ENCODE measurements at places on chromosomes 2 and 18. TPM values are rescaled to one million over a fixed set of nuclear protein-coding genes. Genes with fewer than 3 reads are reported as not detected.
A peak's percentile ranks its signal among the peaks of the same experiment; 100 is the strongest.

C2orf72 gene
- not detected for total RNA-seq

KCNIP3 gene
- total RNA-seq = 6.4 TPM

SPATA3 gene
- total RNA-seq = not detected

- no peak for DNase-seq
These were observed 34.1 kb downstream of the NOP58 start for GRCh38 chr2:202299712-202300111.

GRCh38 chr18:5729983-5730699, 165.2 kb downstream of the TMEM200C start:
- DNase-seq = no peak

SGO2 gene
- 21.6 TPM for total RNA-seq

CMPK2 gene
- 10.5 TPM for total RNA-seq

DCDC2C gene
- not detected for total RNA-seq

GRCh38 chr18:55073116-55073515, 113.9 kb upstream of the CCDC68 start:
- DNase-seq = no peak

COL4A3 gene
- 0.34 TPM for total RNA-seq

SLC4A3 gene
- 17.1 TPM for total RNA-seq

DNA sequence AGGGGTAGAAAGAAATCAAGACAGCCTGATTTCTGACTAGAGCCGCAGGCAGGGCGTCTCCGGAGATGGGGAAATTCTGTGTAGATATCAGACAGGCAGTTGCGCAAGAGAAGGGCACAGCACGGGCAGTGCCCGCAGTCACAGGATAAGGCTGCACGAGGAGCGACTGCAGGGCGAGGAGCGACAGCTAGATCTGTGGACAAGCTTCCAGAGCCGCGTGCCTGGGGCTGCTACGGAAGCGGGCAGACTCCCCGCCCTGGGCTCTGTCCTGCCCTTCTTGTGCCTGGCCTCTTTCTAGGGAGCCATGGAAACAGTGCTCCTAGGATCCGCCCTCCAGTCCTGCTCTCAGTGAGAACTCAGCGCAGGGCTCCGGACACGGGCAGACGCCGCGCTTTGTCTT, 12.6 kb downstream of the MC5R start:
- DNase-seq = no peak

FNDC4 gene
- total RNA-seq = 13.4 TPM

GRCh38 chr2:169683054-169683424, 11.2 kb downstream of the CFAP210 start:
- DNase-seq = peak; percentile 89

- DNase-seq = no peak
These were observed 6.5 kb upstream of the CNDP2 start for GRCh38 chr18:74489676-74490075.

- no peak for DNase-seq
These were observed 1543.5 kb upstream of the ACVR2A start for GRCh38 chr2:146301287-146301686.

DNA sequence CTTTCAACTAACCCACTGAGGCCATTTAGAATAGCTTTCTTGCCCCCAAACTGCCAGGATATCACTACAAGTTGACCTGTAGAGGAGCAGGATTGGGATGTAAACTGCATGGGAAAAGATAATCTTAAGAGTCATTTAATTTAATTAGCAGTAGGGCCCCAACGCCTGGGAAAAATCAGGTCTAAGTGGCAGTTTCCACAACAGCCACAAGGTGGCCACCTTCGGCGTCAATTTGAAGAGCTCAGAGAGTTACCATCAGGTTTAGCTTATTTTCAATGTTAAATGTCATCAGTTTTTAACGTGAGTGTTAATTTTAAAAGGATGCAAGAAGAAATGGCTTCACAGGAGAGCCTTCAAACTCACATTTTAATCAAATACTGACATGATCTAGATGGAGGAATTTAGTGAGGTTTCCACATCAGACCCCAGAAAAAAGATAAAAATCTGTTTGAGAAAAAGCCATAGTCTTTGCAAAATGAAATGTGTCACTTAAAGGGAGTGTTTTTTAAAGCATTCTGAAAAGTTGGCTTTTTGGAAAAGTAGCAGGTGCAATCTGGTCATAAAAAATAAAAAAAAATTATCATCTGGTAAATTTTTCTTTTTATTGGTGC, 77.3 kb upstream of the UPP2 start:
- no peak for DNase-seq

GRCh38 chr18:28075501-28075900, 101.4 kb downstream of the CDH2 start:
- no peak for DNase-seq

FIGN gene
- 4.4 TPM for total RNA-seq

DNA sequence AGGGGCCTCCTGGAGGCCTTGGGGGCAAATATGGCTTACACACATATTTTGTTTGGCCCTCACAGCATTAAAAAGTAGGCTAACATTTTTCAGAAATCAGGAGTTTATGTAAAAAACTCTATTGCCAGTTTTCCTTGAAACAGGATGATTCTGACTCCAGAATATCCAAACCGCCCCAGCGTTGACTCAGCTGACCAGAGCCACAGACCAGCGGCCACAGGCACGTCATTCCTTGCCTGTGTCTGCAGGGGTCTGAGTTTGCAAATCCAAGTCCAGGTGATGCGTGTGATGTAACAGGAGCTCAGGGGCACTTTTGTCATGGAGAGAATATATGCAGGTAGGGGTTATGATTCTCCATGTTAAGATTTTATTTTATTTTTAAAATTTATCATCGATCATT, 79.4 kb upstream of the ALKAL2 start:
- no peak for DNase-seq

MYO5B gene
- total RNA-seq = 8.4 TPM

DNA sequence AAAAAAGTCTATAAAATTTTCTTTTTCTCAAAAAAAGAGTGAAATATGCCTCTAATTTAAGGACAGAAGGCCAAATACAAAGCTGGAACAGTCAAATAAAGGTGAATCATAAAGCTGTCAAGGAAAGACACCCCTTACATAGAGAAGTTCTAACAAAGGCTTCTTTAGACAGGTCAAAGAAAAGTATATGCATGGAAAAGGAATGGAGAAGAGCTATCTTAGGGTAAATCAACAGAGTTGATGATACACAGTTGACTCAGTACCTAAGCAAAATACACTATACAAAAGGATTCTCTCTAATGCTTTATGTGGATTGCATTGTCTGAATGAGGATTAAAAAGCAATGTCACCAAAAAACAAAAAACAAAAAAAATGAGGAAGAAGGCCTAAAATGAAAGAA, 214.8 kb downstream of the TXNL1 start:
- peak; percentile 22 for DNase-seq

DNA sequence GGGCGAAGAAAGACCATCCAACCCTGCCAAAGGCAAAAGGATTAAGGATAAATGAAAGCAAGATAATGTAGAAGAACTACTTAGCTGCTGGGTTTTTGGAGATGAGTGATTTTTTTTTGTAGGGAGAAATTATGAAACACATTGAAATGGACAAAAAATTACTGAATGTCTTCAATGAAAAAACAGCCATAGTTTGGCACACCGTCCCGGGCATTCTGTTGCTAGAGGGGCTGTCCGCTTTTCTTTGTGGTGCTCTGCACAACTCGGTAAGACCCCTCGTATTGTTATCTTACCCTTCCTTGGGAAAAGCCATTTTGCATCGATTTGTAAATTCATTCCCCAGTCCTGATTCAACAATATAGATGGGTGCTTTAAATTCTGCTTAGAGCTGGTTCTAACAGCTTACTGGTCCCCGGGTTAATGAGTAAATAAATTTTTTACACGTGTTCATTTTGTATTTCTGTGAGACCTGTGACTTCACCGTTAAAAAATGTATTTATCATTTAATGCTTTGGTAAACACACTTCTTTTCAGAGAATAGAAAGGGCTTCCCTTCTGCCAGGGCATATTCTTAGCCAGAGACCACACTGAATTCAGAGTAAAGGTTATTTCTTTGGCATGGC, 912 bp upstream of the LAPTM4A start:
- DNase-seq = peak; percentile 72

DNA sequence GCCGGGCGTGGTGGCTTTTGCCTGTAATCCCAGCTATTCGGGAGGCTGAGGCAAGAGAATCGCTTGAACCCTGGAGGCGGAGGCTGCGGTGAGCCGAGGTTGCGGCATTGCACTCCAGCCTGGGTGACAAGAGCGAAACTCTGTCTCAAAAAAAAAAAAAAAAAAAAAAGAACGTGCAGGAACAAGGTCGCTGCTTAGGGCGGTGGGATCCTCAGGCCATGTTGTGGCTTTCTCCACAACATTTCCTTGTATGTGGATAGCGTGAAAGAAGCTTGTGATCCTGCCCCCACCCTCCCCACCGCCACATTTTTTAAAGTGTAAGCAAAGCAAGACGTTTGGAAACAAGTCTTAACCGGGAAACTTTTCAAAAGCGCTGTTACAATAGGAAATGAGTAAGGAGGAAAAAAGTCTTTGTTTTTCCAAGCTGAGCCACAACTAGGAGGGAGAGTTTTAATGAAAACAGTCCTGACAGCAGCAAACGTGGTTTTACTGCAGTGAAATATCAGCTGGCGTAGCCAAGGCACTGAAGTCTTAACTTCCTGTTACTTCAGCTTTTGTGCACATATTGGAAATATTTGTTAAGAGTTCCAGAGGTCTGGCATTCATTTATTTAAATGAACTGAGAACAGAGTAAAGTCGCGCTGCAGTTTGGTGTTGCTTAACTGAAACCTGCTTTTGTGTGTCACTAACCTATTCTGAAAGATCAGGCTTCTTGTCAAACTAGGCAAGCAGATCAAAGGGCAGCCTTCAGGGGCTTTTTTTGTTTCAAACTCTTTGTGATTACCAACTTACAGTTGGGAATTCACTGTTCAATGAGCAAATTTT, 3.8 kb downstream of the TGIF1 start:
- DNase-seq = peak; percentile 93

RUFY4 gene
- not detected for total RNA-seq

DSC3 gene
- total RNA-seq = 140 TPM

DNA sequence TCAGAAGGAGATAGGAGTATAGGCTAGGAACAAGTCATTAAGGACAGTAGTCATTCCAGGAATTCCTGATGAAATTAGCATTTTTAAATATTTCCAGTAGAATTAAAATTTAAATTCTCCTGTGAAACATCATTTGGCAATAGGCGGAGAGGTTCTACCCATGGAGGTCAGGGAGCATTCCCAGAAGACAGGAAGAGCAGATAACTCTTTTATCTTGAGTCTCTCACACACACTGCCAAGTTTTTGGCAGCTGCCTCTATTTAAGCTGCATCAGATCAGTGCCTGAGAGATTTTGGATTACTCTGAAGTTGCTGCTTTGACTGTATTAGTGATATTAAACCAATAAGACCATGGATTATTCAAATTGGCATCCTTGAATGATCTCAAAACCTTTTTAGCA, 714.7 kb downstream of the EPHA4 start:
- DNase-seq = no peak

ALPP gene
- not detected for total RNA-seq

TRAK2 gene
- total RNA-seq = 11.7 TPM

- DNase-seq = no peak
These were observed 220.7 kb downstream of the TPGS2 start for GRCh38 chr18:36608107-36608506.

RGPD3 gene
- total RNA-seq = 0.14 TPM

SNTG2 gene
- not detected for total RNA-seq

DNA sequence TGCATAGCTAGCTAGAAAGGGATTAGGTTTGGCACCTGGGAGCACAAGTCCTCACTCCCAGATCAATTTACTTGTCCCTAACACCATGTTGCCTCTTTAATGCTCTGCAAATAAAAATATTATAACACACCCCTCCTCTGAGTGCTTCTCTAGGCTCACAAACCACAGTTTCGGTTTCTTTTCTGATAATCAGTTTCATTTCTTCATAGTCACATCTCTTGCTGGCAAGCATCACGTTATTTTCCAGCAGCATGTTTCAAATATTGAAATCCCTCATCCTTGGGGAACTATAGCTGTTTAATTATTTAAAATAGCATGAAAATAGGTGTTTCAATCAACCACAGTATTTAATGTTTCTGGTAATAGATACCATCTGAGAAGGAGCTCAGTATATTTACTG, 13.9 kb upstream of the SMCHD1 start:
- DNase-seq = no peak

BZW1 gene
- total RNA-seq = 399 TPM

- DNase-seq = no peak
These were observed 168.7 kb downstream of the TCF4 start for GRCh38 chr18:55419132-55419946.

GRCh38 chr18:55076643-55077218, 117.5 kb upstream of the CCDC68 start:
- no peak for DNase-seq

CCDC74A gene
- total RNA-seq = 13.3 TPM

DNA sequence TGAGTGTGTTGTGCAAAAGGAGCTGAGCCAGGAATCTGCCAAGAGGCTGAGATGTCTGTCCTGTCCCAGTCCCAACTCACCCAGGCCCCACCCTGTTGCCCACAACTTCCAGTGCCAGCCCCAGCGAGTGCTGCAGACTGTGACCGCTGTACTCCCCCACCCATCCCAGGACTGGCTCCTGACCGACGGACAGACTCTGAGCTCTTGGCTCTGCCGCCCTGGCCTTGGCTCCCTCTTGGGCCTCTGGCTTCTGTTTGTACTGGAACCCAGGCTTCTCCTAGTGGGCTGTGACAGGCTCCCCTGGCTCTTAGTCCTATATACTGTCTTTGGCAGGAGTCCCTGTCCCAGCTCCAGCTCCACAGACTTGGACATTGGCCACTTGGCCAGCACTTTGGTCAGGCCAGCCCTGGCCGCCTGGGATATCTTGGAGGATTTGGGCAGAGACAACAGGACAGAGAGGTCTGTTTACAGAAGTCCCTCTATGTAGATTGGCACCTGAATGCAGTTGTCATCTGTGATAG, 41.1 kb downstream of the ACOXL start:
- DNase-seq = no peak

DNA sequence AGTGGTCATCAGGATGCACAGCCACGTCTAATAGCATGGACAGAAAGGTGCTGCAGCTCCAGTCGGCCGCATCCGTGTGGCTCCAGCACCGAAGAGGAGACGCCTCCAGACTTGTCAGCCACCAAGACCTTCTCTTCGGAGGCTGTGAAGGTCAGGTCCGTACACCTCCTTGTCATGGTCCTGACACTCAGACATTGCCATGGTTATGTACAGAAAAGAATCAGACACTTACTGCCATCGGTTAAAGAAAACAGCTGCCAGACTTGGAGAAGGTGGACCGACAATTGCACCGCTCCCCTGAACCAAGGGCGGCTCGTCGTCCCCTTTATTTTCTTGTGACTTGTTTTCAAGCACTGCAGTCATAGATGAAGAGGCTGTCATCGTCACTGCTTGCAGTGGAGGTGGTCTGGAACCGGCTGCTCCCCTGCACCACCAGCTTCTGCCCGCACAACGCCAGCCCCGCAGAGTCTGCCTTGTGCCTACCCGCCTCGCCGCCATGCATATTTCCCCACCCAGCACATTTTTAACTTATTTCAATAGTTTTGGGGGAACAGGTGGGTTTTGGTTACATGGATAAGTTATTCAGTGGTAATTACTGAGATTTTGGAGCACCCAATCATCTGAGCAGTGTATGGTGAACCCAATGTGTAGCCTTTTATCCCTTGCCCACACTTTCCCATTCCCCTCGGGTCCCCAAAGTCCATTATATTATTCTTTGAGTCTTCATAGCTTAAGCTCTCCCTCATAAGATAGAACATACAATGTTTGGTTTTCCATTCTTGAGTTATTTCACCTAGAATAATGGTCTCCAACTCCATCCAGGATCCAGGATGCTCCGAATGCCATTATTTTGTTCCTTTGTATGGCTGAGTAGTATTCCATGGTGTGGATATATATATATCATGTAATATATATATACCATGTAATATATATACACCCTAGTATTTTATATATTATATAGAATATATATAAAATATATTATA, 18.1 kb downstream of the FBXO48 start:
- DNase-seq = no peak
